Stimulated activated CD8-positive, alpha-beta memory T cell treated with anti-CD3 and anti-CD28 coated beads, Interleukin-7, amount 100 ng/mL, for 48 hours (primary cell): ENCODE measurements at places on chromosomes 2 and 18.

GRCh38 chr2:241498115-241499070 is 10.0 kb downstream of the STK25 start:
- no peak for DNase-seq

DNA sequence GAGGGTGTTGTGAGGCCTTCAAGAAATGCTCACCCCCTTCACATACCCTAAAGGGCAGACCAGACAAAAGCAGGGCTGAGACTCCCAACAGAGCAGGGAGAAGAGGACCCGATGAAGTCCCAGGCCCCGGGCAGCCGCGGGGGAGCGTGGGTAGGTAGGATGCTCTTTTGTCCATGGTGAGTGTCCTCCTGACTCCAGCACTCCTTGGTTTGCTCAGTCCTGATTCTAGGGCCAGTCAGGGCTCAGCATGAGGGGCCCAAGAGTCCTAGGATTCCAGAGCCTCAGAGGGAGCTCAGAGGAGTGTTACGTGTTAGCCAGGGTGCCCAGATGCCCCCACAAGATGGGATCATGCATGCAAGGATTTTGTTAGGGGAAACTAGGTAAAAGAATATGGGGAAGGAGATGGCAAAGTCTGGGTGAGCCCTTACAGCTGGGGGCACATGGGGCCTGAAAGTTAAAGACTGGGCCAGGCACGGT is 64.8 kb downstream of the SMAD7 start:
- DNase-seq = no peak

- no peak for DNase-seq
These were observed 175.0 kb downstream of the TRABD2A start for GRCh38 chr2:84705858-84706257.

DNA sequence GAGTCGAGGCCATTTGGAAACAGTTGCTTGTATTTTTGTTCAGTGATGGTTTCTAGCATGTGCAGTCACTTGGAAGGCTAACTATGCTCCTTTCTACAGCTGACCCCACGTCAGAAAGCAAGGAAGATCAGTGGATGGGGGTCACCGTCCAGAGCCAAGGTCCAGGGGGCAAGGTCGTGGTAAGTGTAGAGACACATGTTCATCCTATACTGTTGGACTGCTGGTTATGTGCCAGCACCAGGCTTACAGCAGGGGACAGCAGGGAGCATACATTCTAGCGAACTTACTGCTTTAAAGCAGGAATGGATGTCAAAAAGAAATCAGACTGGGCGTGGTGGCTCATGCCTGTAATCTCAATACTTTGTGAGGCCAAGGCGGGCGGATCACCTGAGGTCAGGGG is 40.0 kb downstream of the ITGA6 start:
- DNase-seq = no peak

GRCh38 chr2:23823863-23824262 is 103.1 kb downstream of the ATAD2B start:
- no peak for DNase-seq

GRCh38 chr2:232979871-232980461 is 33.1 kb downstream of the NGEF start:
- DNase-seq = no peak
